ENCODE measurements at places on chromosomes 1 and 21.

- peak; percentile 44 for DNase-seq
Measured at GRCh38 chr1:178532392-178532791, 19.5 kb downstream of the TEX35 start.

GRCh38 chr21:25565272-25566211 lies 41.7 kb downstream of the MRPL39 start:
- no peak for DNase-seq

- peak; percentile 3 for DNase-seq
Measured at GRCh38 chr1:209335178-209335577, 248.3 kb upstream of the CAMK1G start.

GRCh38 chr1:32186077-32186476 lies 6.6 kb downstream of the TXLNA start:
- DNase-seq: no peak

DNA sequence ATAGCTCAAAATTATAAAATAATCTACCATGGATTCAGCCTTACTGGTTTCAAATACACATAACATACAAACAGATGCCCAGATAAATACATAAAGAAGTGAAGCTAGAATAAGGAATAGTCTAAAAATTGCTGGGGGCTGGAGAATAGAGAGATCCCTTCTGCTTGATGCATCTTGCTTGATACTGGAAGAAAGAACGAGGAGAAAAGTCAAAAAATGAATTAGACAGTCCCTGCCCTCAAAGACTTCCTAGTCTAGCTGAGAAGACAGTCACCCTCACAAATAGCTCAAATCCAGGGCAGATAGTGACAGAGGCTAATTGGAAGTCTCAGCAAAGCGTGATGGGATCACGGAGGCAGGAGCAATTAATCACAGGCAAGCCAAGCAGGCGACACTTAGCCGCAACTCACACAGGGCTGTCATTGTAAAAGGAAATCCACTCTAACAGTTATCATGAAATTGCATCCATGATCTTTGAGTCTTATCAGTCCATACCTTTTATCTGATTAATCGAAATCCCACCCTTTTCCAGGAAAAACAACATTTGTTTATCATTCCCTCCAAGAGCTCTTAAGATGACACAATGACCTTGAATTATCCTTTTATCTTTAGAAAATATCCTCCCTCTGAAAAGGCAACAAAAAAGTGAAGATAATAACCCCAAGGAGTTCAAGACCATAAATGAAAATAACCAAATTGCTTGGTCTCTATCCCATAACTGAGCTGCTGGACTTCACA lies 59.7 kb upstream of the TIAM1 start:
- no peak for DNase-seq

- DNase-seq: no peak
Measured at GRCh38 chr1:211739671-211740411, 64.4 kb upstream of the NEK2 start.

DNA sequence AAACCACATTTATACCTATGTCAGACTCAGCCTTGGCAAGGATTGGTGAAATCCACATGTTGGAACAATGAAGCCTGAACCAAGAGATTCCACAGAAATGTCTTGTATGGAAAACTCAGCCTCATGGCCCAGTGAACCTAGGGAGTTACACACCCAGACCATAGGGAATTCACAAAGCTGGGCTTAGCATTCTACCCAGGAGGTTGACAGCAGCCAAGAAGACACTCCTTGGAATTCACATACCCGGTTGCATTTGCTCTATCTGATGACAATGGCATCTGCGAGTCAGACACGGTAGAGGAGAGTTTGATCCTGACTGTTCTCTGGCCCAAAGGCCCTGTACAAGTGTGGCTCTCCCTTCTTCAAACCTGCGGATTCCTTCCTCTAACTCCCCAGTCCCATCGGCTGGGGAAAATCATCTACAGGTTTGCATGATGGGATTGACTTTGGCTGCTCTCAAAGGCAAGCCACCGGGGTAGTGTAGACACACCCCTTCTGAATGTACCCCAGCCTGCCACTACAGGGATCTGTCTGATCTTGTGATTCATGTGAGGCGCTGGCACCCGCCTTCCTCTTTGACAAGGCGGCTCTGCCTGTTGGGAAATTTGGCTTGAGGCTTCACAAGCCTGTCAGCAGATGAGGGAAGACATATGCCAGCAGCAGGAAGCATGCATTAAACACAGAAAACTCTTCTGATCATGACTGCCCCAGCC lies 297.3 kb upstream of the KAZN start:
- no peak for DNase-seq

DNA sequence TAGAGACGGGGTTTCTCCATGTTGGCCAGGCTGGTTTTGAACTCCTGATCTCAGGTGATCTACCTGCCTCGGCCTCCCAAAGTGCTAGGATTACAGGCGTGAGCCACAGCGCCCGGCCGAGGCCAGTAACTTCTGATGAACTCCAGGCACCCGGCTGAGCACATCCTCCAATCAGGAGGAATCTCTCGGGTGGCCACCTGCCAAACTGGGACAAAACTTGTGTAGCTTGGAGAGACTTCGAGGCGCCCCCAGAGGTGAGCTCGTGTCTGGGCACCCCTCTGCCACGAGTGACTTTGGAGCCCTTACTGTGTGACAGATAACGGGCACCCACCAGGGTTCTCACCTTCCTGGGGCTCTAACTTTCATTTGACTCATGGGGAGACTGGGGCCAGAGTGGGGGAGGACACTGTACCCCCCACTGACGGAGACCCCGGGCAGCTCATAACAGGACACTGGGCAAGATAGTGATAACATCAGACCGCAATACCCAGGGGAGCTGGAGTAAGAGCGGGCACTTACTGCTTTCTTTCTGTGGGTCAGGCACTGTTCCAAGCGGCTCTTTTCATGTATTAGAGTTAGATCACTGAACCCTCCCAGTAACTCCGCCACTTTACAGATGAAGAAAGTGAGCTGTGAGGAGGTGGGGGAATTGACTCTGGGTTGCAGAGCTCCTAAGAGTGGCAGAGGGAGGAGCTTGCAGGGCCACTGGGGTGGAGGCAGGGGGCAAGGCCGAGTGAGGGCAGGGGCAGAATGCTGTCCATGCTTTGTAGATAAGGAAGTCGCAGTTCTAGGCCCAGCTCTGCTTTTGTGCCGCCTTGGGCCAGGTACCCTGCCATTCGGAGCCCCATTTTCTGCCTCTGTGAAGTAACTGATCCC lies 1.9 kb upstream of the PADI2 start:
- no peak for DNase-seq

GRCh38 chr1:32964461-32965250 lies at the start of gene RNF19B:
RNF19B (minus strand) TSS chr1:32964809; CDS start chr1:32964685, 124 bp downstream.
- peak; percentile 88 for DNase-seq

DNA sequence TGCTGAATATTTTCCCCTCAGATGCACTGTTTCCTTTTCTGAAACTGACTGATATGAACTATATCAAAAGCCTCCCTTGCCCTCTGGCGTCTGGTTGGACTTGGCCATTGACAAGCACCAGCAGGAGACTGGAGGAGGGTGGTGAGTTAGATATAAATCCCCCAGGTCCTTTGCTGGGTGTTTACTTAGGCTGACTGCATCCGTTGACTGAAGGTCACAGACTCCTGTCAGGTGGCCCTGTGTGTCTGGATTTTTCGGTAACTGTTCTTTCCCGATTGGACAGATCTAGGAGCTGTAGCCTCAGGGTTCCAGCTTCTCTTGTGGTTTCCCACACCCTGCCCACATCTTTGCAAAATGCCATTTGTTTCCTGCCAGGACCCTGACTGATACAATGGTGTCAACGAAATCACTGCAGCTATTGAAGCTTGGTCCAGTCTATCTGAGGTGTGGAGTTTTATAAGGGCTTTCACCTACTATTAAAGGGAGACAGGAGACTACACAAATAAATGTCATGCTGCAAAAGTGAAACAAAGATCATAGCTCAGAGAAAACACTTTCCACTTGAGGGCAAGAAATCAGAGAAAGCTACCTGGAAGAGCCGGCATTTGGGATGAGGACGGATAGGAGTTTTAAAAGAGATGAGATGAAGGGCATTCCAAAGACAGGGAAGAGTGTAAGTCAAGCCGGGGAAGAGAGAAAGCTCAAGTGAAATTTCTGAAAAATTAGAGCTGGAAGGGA lies 1.5 kb upstream of the MAGI3 start:
- DNase-seq: no peak

- DNase-seq: no peak
Measured at GRCh38 chr1:81392526-81393226, 408.1 kb upstream of the ADGRL2 start.

DNA sequence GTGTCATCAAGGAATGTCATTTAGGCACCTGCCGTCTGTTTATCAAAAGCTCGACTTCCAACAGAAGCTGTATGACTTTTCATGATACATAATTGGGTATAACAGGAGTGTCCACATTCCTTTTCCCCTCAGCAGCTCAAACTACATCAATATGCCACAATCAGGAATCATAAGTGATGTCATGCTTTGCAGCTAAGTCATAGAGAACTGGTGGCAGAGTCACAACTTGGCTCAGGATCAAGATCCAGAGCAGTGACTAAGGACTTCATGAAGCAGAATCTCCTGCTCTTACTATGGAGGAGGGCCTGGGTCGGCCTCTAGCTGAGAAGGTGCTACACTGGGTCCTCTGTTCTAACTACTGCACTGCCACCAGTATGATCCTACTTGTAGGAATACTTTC lies 36.5 kb upstream of the AGBL4 start:
- no peak for DNase-seq

DNA sequence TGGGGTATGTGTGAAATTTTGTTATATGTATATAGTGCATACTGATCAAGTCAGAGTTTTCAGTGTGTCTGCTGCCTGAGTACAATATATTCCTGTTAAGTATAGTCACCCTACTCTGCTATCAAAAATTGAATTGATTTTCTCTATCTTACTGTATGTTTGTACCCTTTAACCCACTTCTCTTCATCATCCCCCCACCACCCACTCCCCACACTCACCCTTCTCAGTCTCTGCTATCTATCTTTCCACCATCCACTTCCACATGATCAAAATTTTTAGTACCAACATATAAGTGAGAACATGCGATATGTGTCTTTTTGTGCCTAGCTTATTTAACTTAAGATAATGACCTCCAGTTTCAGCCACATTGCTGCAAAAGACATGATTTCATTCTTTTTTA lies 4.2 kb downstream of the LY9 start:
- no peak for DNase-seq

GRCh38 chr1:64472040-64472376 lies 2.1 kb downstream of the CACHD1 start:
- no peak for DNase-seq

DNA sequence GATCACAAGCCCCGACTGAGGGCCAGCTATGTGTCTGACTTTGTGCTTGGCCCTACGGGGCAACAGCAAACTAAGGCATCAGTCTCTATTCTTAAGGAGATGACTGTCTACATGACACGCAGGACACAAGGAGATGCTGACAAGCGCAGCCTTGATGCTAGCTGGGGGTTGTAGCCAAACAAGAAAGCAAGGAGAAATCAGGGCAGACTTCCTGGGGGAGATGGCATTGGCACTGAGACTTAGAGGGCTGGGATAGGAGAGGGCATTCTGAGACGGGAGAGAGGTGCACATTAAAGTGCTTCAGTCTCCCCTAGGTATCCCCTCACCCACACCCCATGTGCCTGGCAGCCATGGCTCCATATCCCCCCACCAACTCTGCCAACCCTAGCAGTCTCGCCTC lies 210.8 kb upstream of the POU3F1 start:
- DNase-seq: no peak

GRCh38 chr1:23116921-23117699 lies 51.5 kb downstream of the LUZP1 start:
- no peak for DNase-seq

- DNase-seq: no peak
Measured at GRCh38 chr1:61645476-61645875, 79.5 kb downstream of the TM2D1 start.

DNA sequence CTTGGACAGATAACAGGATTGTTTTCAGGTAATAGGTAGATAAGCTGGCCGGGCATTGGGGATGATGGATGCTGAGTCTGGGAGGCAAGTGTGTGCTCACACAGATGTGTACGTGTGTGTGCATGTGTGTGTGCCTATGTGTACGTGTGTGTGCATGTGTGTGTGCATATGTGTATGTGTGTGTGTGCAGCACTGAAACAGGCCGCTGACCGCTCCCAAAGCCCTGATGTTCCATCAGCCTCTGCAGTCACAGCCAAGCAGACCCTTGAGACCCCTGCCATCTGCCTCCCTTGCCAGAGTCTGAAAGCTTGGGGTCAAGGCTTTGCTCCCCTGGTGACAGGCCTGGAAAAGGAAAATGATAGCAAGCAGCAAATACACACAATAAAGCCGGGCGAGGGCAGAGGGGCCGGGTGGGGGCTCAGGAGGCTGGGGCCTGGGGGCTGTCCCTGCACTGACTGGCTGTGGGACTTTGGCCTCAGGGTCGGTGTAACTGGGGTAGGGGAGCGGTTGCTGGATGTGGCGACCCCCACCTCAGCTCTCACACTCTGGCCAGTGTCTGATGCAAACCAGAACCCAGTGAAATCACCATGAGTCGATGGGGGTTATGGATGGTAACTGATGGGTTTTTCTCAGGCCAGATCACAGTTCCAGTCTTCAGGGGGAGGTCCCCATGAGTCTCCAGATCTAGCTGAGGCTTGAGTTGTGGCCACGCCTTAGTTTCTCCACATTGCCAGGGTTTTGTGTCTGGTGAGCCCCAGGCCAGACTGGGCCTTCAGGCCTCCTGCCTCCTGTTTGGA lies 9.2 kb upstream of the TNFRSF8 start:
- DNase-seq: no peak
